ENCODE measurements at places on chromosomes 16 and 17.

GRCh38 chr17:57048096-57048495, 37.0 kb upstream of the AKAP1 start:
- DNase-seq = no peak

DNA sequence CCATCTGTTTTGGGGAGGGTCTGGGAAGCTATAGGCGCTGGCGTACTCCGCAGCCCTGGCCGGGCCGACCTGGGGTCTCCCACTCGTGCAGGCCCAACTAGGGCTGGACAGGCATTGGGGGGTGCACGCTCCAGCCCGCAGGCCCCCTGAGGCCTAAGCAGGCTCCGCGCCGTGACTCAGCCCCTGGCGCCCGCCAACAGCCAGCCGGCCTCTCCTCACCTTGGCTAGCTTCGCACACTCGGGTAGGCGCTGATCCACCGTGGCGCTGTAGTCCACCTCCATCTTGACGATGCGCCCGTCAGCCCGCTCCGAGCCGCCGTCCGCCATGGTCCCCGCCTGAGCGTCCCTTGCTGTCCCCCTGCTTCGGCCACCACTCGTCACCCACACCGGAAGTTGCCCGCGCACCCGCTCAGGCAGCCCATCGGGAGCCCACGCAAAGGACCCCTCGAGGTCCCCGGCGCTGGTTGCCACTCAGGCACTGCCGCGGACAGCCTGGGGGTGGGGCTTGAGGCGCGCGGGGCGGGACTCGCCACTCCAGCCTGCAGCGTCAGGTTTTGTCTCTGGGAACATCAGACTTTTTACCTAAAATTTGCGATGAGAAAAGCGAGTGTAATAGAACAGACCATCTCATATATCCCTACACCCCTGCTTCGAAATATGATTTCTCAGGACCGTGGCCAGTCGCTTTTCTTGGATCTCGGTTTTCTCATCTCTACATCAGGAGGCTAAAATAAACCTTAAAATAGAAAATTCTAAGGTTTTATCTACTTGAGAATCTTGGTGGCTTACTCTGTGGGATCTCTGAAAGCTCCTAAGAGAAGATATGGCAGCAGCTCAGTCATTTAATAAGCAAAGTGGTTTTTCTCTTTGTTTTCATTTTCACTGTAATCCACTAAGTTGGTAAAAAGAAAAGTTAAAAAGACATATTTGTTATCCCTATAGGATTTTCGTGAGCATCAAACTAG, at the start of gene PSMD12:
Gene PSMD12, minus strand, starts transcription at position 385 of the 965 bp plus-strand sequence. Its CDS starts 58 bp downstream, at position 327.
- DNase-seq = peak; percentile 95

- DNase-seq = no peak
These were observed 2.9 kb upstream of the IFI35 start for GRCh38 chr17:43003542-43004172.

GRCh38 chr17:76540381-76541300, 797 bp downstream of the PRCD start:
- no peak for DNase-seq

DNA sequence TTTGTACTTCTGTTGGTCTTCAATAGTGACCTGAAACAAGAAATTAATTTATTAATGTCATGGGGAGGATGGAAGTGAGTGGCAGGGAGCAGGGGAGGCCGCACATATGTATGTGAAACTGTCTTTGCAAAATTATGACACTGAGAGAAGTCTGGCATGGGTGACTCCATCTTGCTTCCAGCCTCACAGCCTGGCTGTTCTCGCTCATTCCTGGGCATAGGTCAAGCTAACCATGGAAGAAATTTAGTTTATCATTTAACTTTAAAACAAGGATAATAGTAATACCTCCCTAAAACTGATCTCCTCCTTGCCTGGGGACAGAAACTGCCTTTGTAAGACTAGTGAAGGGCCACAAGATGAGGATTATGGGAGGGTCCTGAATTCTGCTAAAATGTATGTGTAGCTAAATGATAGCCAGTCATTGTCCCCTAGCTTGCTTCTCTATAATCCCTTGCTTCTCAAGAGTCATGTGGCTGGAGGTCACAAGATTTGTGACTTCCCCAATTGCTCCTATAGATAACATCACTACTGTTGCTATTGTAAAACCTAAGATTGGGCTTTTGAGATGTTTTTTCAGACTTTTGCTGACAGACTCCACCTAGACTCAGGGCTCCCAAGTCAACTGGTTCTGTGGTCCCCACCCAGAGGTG, 126.0 kb downstream of the HS3ST3A1 start:
- DNase-seq = no peak

GRCh38 chr17:9330611-9331271, 244.9 kb downstream of the STX8 start:
- DNase-seq = no peak

DNA sequence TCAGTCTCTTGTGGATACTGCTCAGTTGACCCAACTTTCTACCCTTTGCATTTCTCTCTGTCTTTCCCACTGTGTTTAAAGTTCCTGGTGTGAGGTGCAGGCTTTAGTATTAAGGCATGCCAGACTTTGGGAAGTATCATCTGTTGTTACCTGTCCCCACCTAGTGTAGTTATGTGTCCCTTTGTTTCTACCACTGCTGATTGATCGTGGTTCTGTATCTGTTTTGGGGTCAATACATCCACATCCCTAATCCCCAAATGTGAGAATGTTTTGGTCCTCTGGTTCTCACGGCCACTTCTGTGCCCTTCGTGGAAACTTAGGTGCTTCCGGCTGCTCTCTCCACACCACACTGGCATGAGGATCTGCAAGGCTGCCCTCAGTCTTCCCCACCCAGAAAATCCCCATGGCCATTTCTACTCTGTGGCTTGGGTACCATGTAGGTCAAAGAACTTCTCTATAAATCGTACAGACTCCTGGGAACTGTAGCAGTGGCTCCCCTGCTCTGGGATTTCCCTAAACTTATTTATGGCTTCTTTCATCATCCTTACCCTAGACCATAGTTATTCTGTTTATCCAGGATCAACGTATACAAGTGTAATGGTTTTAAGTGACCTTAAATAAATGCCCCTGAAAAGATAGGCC, 443.2 kb downstream of the XYLT1 start:
- peak; percentile 6 for DNase-seq

- peak; percentile 43 for DNase-seq
These were observed 293.7 kb downstream of the SEC14L1 start for GRCh38 chr17:77434136-77435114.

GRCh38 chr17:45135978-45136791, 698 bp downstream of the ACBD4 start:
- DNase-seq = no peak

- peak; percentile 73 for DNase-seq
These were observed at the start of gene CMTM3 for GRCh38 chr16:66604376-66605176. Gene CMTM3, plus strand, starts transcription at chr16:66604704. Its CDS starts 102 bp downstream, at chr16:66604806.

GRCh38 chr17:28125526-28126378, 83.3 kb downstream of the NLK start:
- DNase-seq = no peak

DNA sequence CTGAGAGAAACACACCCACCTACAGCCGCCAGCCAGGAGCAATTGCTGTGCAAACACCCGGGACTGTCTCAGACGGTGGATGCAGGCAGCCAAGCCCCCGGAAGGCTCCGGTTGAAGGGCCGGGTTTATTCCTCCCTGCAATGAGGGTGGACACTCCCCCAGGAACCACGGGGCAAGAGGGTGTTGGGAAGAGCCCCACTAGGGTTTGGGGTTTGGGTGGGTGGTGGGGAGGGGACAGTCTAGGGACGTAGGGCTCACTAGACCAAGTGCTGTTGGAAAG, 19.2 kb downstream of the JPH3 start:
- DNase-seq = no peak

DNA sequence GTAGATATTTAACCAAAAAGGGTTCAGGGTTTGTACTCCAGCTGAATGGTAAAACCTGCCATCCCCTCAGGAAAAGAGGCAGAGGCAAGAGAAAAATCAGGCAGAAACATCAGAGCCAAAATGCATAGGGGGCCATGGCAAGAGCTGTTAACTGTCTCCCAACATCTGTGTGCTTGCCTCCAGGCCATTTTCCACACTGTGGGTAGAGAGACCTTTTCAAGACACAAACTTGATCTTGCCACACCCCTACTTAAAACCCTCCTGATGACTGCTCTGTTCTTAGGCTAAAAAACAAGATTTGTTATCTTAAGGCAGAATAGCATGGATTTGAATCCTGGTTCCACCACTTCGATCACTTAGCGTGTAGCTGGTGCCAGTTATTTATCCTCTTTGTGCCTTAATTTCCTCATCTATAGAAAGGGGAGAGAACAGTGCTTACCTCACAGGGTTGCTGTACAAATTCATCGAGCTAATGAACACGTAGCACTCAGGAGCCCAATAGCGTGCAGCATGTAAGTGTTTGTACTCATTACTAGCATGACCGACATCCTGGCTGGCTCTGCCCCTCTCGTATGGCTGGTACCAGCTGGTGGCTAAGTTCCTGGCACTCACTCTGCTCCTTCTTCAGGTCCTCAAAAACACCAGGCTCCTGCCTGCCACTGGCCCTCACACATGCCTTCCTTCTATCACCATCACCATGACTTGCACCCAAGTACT, 25.8 kb downstream of the STAT3 start:
- no peak for DNase-seq

- no peak for DNase-seq
These were observed 10.9 kb downstream of the JPT2 start for GRCh38 chr16:1688807-1689560.

DNA sequence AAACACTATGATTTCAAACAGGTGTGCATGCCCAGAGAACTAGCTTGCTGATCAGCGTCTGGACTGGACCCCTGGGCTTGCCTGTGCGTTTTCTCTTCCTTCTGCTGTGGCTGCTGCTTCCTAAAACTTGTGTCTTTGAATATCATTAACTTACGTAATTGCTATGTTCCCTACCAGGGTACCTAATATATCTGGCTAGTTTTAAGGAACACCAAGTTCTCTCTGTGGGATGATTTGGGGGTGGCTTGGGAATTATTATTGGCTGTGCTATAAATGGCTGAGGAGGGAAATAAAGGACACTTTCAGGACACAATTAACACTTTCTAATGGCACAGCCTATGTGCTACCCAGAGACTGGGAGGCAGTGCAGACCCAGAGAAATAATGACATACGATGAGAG, 606.0 kb upstream of the RBFOX1 start:
- no peak for DNase-seq

DNA sequence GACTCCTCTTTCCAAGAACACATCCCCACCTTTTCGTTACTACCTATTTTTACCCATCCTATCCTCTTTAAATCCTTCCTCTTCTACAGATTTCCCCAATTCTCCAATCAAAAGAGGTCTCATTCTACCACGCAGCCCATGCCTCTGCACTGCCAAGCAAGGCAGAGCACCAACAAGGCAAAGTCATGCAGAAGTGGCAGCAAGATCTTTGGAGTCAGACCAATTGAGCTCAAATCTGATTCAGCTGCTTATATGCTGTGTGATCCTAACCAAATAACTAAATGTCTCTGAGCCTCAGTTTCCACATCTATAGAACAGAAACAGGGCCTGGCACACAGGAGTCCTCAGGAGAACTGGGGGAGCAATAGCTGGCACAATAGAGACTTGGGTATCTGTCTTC, 41.0 kb downstream of the TOM1L2 start:
- no peak for DNase-seq

DNA sequence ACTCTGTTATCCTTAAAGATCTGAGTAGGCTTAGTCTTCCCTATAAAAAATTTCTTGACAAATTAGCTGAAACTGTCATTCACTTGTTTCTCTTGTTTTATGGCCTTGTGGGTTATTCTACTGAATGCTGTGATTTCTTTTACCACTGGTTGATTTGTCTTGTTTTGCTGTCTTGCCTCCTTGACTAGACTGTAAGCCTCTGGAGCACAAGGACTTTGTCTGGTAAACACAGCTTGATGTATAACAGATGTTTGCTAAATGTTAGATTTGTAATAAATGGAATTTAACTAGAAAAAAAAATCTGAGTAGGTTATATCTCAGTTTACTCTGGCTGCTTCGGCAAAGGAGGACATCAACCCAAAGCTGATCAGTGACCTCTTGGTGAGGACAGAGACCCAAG, 21.6 kb downstream of the VAC14 start:
- DNase-seq = no peak

GRCh38 chr17:82892899-82893565, 53.2 kb upstream of the ZNF750 start:
- peak; percentile 76 for DNase-seq

GRCh38 chr16:81774348-81774747, 4.7 kb upstream of the PLCG2 start:
- no peak for DNase-seq

DNA sequence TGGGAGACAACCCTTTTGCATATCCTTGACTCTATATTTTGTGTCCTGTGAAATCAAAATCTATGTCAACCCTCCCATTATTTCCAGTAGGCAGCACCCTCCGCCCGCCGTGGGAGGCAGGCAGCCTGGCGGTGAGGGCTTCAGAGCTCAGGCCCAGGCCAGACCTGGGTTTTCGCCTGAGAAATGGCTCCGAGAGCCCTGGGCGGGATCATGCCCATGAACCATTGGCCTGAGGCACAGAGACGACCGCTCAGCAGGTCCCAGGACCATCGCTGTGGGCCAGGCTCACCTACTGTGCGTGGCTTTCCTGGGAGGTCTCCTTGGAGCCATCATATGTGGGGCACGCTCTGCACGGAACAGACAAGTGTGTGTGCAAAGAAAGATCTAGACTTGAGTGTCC, 6.3 kb upstream of the SLC38A8 start:
- DNase-seq = no peak

- no peak for DNase-seq
These were observed 31.4 kb upstream of the ADCY7 start for GRCh38 chr16:50234771-50235556.

DNA sequence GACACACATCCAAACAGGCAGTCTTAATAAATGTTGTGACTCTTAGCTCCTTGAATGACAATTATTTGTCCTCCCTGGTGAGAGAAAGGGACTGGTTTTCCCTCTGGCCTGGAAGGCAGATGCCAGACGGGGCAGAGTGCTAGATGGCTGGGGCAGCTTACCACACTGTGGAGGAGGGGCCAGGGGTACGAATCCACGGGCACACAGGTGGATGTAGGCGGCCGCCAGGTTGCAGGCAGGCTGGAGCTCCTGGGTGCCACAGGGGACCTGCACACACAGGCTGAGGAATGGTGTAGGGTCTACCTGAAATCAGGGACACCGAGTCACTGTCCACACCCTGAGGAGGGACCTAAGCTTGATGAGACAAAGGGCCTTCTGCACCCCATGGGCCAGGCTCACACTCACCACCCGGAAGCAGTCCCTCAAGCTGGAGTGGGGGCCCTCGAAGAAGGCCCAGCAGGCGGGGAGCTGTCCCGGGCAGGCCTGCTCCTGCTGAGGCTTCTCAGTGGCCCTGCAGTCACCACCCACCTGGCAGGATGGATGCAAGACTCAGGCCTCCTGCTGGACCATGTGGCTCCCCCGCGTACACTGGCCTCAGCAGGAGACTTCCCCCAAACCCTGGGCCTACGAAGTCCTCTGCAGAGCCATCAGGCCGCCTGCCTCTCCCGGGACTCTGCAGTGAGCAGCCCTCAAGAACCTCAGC, 38.4 kb downstream of the RMI2 start:
- no peak for DNase-seq

- no peak for DNase-seq
These were observed 128.3 kb downstream of the AXIN2 start for GRCh38 chr17:65433157-65433556.

- DNase-seq = no peak
These were observed 269.5 kb downstream of the STX8 start for GRCh38 chr17:9306086-9306485.

- DNase-seq = peak; percentile 78
These were observed 54.1 kb downstream of the XYLT1 start for GRCh38 chr16:17416461-17417311.

- DNase-seq = no peak
These were observed 47.9 kb downstream of the UBE2G1 start for GRCh38 chr17:4318596-4318995.
